ENCODE measurements at places on chromosomes 1 and 21. TPM values are rescaled to one million over a fixed set of nuclear protein-coding genes. Genes with fewer than 3 reads are reported as not detected.

CAPZB gene
- 412 TPM for total RNA-seq

ARID1A gene
- 124 TPM for total RNA-seq

RHCE gene
- total RNA-seq, result 0.17 TPM

FCGR2B gene
- total RNA-seq, result 0.33 TPM

B4GALT3 gene
- 54.8 TPM for total RNA-seq

CA6 gene
- 37.3 TPM for total RNA-seq

WNT4 gene
- total RNA-seq, result not detected

NECTIN4 gene
- not detected for total RNA-seq

RPE65 gene
- not detected for total RNA-seq

ZNF648 gene
- not detected for total RNA-seq

SDC3 gene
- 0.51 TPM for total RNA-seq

ADAMTS4 gene
- total RNA-seq, result 3.5 TPM

OLFML3 gene
- 0.45 TPM for total RNA-seq

KPRP gene
- total RNA-seq, result not detected

LCE1E gene
- total RNA-seq, result not detected

ATG4C gene
- total RNA-seq, result 17.2 TPM

E2F2 gene
- total RNA-seq, result 45.1 TPM

Data from activated naive CD8-positive, alpha-beta T cell treated with anti-CD3 and anti-CD28 coated beads, Interleukin-2, amount 10 ng/mL, durations not matched to agents 7 days and 5 days (primary cell).